Foreskin melanocyte (primary cell): ENCODE measurements at places on chromosomes 4 and X.

- DNase-seq = no peak
Measured at GRCh38 chr4:156656896-156657295, 314.7 kb downstream of the PDGFC start.

GRCh38 chr4:40564815-40565483 lies 64.7 kb downstream of the RBM47 start:
- no peak for DNase-seq

- no peak for DNase-seq
Measured at GRCh38 chr4:1033840-1034551, 22.6 kb downstream of the FGFRL1 start.

- no peak for DNase-seq
Measured at GRCh38 chrX:12153741-12154140, 15.5 kb downstream of the FRMPD4 start.

DNA sequence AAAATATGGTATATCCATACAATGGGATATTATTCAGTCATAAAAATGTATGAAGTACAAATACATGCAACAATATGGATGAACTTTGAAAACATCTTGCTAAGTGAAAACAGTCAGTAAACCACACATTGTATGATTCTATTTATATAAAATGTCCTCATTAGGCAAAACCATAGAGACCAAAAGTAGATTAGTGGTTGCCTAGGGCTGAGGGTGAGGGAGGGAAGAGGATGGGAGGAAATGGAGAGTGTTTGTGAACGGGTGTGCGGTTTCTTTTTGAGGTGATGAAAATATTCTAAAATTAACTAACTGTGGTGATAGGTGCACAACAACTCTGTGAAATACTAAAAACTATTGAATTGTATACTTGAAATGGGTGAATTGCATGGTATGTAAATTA lies 29.6 kb downstream of the TEX11 start:
- DNase-seq = no peak
